Head of caudate nucleus (tissue), 42 donors: ENCODE measurements at places on chromosomes 5 and 9.

DNA sequence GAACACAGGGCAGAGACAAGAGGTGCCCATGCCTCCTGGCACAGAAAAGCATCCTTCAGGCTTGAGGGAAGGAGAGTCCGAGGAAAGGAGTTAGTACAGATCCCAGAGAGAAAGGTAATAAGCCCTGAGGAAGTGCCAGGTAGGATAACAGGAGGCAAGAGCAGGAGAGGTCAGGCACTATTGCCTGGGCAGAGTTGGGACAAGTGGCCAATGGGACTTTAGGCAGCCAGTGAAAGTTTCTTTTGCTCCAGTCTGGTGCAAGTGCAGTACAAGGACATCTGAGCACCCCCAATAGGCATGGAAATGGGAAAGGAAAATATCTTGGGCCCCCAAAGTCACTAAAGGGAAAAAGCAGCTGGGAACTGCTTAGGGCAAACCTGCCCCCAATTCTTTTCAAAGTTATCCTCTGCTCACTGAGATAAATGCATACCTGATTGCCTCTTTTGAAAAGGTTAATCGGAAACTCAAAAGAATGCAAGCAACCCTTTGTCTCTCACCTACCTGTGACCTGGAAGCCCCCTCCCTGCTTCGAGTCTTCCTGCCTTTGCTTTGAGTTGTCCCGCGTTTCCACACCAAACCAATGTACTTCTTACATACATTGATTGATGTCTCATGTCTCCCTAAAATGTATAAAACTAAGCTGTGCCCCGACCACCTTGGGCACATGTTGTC lies 46.5 kb downstream of the ELOVL7 start:
- DNase-seq = no peak

- no peak for DNase-seq
Measured at GRCh38 chr9:131398204-131398603, 4.3 kb downstream of the PRRC2B start.

GRCh38 chr9:75132244-75132643 lies 43.9 kb downstream of the OSTF1 start:
- no peak for DNase-seq

DNA sequence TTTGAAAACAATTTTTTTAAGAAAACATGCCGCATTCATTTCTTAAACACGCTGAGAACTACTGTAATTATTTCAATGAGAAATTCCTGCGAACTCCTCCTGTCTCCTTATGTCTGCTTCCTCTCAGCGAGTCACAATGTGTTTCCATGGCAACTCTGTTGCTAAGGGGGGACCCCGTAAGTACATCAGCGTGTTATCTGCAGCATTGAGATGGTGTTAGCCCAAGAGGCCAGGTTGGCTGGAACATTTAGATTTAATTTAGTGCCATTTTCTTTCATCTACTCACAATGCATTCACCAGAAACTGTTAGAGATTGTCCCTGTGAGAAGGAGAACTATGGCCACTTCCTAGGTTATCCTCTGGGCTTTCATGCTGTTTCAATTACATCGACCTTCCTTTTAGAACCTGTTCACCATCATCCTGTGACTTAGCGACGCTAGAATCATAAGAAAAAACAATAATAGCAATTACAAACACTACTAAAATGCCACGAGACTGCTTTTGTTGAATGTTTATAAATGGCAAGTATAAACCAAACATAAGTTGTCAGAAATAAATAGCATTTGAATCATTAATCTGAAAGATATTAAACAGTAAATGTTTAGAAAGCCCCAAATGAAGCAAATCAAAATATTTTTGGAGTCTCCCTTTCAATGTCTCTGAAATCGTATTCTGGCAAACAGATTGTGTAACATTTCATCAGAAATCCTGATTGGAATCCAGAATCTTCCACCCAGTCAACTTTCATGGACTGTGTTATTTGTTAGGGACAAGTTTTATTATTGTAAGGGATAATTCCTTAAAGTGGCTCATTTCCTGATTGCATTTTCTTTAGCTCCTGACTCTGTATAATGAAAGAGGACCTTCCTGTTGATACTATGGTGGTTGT lies 39.7 kb upstream of the SHC3 start:
- DNase-seq = no peak

GRCh38 chr9:84140535-84141101 lies 160.0 kb downstream of the RMI1 start:
- peak; percentile 10 for DNase-seq

GRCh38 chr5:172170251-172170701 lies 17.7 kb downstream of the STK10 start:
- no peak for DNase-seq

DNA sequence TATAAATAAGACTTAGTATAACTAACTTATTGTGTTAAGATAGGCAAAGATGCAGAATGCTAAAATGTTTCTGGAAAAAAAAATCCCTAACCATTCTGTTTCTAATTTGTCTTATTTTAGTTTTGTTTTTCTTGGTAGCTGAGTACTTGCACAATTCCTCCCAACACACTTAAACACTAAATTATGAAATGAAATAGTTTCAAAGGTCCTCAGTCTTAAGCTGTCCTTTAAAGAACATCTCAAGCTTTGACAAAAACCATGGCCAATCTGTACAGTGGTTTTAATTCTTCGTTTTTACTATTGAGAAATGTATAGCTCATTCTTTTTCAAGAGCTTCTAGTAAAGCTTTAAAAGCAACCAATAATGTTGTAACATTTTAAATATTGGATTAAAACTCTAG lies 171.5 kb downstream of the EDIL3 start:
- DNase-seq = no peak

DNA sequence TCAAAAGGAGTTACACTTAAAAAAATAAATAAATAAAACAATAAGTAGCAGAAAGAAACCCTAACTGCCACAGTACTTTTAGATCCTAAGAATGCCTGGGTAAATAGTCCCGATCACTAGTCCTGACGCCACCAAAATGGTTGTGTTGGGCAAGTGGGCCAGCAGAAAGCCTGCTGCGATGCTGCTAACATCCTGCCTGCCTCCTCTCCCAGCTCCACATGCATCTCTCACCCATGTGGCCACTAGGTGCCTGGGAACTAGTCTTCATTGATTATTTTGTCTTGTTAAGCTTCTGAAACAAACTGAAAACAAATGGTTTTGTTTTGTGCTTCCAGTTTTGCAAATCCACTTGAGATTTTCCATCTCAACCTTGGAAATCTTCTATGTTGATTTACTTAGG lies 54.4 kb upstream of the TRAF1 start:
- DNase-seq = no peak

GRCh38 chr9:21945606-21946005 lies 48.6 kb downstream of the CDKN2A start:
- DNase-seq = no peak

GRCh38 chr5:113693701-113694100 lies 180.2 kb downstream of the YTHDC2 start:
- no peak for DNase-seq

DNA sequence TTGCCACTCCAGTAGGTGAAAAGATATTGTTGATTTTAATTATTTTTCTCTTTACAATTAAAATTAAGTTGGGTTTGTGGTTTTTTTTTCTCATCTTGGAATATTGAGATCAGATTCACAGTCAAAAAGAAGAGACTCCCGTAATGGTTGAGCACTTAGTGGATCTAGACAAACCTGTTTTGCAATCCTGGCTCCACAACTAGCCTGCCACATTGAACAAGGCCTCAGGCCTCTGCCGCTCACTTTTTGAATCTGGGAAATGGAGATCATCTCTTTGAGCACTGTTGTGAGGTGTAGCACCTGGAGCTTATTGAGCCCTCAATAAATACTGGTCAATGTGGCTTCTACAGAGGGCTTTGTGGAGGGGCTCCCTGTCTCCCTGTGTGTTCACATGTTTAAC lies 37.1 kb upstream of the RARS1 start:
- no peak for DNase-seq

- no peak for DNase-seq
Measured at GRCh38 chr9:131198041-131198715, 72.8 kb downstream of the NUP214 start.

GRCh38 chr9:125370786-125371185 lies 109.2 kb downstream of the GAPVD1 start:
- DNase-seq = no peak

DNA sequence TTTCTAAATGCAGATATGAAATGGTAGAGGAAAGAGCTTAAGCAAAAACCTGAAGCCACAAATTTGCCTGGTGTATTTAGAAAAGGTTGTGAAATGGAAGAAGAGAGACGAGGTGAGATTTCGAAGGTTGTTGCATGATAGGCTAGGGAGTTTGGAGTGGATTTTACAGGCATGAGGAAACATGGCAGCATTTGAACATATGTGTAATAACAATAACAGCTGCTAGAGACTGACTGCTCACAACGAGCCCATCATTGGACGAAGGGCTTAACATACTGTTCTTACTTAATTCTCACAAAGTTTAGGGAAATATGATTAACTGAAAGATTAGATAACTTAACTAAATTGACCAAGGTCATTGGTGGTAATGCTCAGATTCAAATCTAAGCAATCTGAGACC lies 108.1 kb downstream of the JAKMIP2 start:
- DNase-seq = no peak

GRCh38 chr5:125209650-125210049 lies 463.2 kb upstream of the ZNF608 start:
- DNase-seq = no peak

DNA sequence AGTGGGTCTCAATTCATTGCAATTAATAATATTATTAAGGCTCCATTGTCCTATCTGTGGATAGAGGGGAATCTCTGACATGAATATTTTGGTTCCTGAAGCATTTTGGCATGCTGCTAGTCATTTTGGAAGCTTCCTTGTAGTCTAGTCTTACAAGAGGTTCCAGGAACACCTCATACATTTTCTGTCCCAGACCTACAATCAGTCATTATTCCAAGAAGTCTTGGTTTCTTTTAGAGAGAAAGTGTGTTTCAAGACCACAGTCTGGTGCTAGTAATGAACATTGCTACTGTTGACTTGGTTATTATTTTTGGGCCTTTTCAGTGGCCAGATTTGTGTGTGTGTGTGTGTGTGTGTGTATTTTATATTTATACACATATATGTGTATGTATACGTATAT lies 98.9 kb downstream of the ERCC6L2 start:
- DNase-seq = no peak

DNA sequence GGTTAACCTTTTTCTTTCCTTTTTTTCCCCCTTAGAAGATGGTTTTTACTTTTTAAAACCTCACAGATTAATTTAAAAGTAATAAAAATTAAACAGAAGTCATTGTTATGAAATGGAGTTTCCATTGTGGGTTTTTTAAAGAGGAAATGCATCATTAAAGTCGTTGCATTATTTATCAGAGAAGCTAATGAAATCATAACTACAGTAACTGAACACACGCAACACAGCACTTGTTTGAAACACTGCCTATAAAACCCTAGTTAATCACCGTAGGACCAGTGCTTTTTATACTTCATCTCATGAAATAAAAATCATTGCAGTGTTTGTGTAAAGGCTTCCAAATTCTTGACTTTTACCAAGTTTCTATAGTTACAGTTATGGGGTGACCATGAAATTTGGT lies 82.4 kb upstream of the NTRK2 start:
- no peak for DNase-seq

DNA sequence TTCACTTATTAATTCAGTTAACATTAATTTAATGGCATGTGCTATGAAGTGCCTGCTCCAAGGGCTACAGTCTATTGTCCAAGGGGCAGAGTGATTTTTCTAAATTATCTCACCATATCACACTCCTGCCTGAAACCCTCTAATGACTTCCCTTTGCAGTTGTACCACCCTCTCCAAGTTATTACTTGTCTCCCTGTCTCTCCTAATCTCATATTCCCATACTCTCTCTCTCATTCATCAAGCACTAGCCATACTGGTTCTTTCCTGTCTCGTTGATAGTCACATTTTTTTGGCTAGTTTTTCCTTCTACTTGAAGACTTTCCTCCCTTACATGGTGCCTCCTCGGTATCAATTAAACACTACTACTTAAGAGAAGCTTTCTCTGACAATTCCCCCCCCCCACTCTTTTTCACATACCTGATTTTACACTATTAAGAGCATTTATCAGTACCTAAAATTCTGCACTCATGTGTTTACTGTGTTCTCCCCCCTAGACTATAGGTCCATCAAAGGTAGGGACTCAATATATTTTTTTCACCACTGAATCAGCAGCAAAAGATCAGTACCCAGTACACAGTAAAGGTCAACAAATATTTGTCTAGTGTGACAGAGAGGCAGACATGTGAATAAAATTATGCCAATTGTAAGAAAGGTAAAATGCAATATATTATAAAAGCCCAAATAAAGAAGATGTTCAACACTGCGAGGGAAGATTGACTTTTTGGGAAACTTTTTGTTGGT lies 19.0 kb downstream of the RICTOR start:
- no peak for DNase-seq

- no peak for DNase-seq
Measured at GRCh38 chr5:34040472-34040871, 2.5 kb downstream of the C1QTNF3 start.

DNA sequence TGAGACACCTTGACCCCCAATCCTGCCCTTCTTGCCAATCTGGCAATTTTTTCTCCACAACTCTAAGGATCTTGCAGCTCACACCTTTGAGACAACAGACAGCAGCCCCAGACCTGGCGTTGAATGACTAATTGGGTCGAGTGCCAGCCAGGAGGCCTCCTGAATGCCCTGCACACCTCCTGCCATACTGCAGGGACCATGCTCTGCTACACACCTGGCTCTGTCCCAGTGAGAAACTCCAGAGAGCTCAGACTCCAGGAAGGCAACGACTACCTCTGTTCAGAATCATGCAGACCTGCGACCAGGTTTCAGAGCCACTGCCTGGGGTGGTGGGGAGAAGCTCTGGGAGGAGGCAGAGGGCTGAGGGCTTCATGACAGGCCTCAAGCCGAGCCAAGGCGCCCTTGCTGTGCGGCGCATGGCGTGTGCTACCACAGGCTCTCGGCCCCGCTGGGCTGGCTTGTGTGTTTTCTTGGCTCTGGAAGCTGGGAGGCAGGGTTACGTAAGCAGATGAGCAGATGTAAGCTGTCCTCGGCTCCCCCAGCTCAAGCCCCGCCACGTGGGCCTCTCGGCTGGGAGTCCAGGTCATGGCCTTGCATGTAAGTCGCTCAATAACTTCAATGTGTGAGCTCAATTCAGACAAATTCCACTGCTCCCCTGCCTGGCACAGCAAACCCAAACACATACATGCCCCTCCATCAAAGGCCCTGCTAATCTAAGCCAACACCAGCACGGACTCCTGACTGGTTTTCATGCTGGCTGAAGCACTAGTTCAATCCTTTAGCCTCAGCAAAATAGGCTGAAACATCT lies 27.5 kb downstream of the B4GALT1 start:
- DNase-seq = no peak

DNA sequence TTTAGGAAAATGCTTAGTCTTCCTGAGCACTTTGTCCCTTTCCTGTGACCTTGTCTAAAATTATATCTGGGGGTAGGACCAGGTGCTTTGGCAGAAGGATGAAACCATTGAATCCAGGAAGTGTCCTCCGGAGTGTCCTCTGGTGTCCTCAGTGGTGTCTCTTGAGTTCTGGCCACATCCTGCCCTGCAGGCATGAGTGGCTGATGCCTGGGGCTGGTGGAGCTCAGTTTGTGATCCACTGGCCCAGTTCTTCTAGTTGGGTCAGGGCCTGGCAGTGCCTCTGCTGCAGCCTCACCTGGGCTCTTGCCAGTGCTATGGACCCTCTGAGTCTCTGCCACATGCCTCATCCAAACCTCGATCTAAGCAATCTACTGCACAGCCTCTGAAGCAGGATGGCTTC lies 14.4 kb upstream of the TMED7 start:
- DNase-seq = no peak
